ENCODE measurements at places on chromosomes 5 and 9.

DNA sequence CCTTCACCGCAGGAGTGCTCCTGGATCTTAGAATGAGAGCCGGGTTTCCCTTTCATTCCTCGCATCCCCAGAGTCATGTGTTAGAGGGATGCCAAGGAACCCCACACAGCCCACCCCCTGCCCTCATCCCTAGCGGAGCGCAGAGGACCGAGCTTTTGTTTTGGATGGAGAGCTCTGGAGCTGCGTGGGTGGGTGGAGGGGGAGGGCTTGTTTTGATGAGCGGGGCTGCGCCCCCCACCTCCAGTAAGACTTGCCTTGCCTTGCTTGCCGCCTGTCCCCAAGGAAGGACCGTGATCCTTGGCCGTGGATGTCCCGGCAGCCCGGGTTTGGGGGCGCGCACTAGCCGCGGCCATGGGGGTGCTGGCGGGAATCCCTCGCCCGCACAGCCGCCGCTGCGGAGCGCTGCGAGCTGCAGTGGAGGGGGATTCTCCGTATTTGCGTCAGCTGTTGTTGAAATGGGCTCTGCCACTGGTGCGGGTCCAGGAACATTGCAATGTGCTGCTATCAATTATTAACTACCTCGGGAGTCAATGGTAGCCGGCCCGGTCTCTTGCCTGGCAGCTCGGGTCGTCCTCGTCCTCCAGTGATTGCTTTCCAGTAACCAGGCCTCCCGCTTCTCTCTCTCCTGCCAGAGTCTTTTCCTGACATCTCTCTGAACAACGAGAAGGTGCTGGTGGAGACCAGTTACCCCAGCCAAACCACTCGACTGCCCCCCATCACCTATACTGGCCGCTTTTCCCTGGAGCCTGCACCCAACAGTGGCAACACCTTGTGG lies 1.0 kb downstream of the EGR1 start:
- DNase-seq, result no peak

- no peak for DNase-seq
Measured at GRCh38 chr9:124812441-124812876, 35.5 kb downstream of the OLFML2A start.

DNA sequence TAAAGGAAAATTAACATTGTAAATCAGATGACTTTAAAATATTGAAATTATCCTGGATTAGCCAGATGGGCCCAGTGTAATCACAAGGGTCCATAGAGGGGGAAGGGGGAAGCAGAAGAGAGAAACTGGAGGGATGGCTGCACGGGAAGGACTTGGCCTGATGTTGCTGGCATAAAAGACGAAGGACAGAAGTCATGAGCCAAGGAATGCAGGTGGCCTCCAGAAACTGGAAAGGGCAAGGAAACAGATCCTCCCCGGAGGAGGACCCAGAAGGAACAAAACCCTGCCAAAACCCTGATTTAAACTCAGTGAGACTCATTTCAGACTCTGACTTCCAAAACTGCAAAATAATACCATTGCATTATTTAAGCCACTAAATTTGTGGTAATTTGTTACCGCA lies 100.2 kb downstream of the ADAMTS2 start:
- DNase-seq, result no peak

DNA sequence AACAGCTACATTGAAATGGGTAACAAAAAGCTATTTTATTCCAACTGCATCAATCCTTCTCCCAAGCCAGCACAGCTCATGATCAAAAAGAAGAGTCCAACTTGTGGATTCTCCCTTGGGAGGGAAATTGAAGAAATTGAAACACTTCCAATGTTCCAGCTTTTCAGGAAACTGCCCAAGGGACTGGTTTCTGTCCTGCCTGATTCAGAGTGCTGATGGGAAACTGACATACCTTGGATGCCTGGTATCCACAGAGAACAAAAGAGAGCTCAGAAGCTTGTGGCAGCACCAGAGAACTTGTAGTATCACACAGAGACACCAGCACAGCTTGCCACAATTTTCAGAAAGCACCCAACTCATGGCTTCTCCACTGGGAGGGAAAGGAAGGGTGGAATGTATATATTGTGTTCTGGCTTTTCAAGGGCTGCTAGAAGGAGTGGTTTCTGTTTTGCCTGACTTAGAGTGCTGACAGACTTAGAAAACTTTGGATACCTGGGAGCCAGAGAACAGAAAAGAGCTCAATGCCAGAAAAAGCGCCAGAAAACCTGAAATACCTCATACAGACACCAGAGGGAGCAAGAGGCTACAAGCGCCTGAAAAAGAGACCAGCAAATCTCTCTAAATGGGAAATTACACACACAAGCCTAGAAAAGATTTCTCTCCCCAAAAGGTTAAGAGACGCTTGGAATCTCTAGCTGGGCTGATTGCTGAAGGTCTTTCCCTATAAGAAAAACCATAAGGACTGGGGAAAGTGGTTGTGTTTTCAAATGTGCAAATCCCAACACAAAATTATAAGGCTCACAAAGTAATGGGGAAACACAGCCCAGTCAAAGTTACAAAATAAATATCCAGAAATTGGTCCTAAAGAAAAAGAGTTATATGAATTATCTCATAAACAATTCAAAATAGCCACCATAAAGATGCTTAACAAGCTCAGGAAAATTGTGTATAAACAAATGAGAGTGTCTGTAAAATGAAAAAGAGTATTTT lies 178.8 kb downstream of the SPOCK1 start:
- DNase-seq, result no peak
